ENCODE measurements at places on chromosomes 7 and 10. TPM values are rescaled to one million over a fixed set of nuclear protein-coding genes. Genes with fewer than 3 reads are reported as not detected.

DNA sequence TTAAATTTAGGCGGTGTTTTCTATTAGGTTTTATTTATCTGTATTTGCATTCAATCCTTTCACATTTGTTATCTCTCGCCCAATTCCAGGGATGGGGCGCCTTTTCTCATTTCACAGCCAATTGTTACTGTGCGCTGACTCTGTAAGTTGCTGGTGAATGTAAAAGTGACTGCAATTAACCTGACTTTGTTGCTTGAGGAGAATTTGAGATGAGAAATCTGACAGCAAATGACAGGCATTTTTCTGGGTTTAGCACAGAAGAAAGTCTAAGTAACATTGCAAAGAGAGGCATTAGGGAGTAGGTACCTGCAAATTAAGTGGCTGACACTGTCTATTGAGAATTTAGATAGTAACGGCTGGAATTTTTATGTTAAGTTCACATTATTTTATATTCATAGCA, 16.6 kb downstream of the FOXP2 start:
- H3K27ac ChIP-seq, result no peak overlapping the region
- H3K4me3 ChIP-seq, result no peak overlapping the region
- no peak for DNase-seq
- H3K4me1 ChIP-seq, result no peaks in the 10 kb centered on the region
- no peaks in the 10 kb centered on the region for H3K36me3 ChIP-seq

The EPHA1 gene
- not detected for total RNA-seq

DNA sequence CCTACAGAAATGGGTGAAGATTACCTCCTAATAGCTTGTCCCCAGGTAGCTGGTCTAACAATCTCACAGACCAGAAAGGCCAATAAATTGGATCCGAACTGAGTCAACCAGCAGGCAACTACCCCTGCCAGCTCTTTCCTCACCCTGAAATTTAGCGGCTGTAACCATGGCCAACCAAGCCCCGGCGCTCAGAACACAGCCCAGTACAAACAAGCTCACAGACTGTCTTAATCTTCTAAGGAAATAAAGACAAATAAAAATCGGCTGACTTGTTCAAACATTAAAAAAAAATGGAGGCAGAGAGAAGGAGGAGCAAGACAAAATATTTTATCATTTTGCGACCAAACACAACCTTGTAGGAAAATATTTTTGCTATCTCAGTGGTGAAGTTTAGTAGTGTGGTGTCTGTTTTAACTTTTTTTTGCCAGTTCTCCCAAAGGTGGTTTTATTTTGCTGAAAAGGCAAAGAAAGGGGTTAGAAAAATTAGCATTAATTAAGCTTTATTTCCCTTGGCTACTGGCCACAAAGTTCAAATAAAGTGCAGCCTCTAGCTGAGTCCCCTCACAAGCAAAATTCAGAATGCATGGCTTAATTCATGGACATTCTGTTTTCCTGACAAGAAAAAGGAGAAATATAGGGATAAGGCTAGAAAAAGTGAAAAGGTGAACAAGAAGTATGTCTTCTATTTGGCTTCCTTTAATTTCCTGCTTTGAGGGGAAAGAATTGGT, 313.0 kb upstream of the NPVF start:
- H3K4me3 ChIP-seq, result no peak overlapping the region
- H3K27ac ChIP-seq, result no peak overlapping the region
- peaks cover 14% of the 10 kb centered on the region for H3K4me1 ChIP-seq
- no peak for DNase-seq
- no peaks in the 10 kb centered on the region for H3K27me3 ChIP-seq
- no peaks in the 10 kb centered on the region for H3K36me3 ChIP-seq

DNA sequence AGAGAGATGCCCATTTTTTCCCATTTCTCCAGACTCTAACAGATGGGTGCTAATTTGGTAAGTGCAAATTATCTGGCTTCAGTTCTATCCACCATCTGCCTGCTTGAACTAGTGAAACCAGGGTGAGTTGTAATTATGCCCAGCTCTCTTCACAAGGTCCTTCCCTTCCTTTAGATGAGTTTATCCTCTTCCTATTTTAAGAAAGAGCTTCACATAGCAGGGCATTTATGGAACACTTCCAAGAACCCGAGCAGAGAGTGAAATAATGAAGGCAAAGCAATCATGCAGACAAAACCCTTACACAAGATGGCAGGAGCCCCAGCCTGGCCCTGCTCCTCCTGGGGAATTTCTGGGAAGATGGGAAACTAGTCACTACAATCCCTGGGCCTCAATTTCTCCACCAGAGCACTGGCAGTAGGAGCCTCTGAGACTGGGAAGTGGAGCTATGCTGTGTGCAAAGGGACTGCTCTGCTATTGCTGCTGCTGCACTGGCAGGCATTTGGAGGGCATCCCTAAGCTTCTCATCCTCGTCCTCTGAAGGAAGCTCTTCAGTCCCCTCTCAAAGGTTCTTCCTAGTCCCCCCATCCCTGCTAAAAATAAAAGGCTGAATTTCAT, 33.7 kb upstream of the PLXNA4 start:
- H3K27ac ChIP-seq, result no peak overlapping the region
- no peaks in the 10 kb centered on the region for H3K36me3 ChIP-seq
- no peaks in the 10 kb centered on the region for H3K27me3 ChIP-seq
